ENCODE measurements at places on chromosomes 6 and 20.

DNA sequence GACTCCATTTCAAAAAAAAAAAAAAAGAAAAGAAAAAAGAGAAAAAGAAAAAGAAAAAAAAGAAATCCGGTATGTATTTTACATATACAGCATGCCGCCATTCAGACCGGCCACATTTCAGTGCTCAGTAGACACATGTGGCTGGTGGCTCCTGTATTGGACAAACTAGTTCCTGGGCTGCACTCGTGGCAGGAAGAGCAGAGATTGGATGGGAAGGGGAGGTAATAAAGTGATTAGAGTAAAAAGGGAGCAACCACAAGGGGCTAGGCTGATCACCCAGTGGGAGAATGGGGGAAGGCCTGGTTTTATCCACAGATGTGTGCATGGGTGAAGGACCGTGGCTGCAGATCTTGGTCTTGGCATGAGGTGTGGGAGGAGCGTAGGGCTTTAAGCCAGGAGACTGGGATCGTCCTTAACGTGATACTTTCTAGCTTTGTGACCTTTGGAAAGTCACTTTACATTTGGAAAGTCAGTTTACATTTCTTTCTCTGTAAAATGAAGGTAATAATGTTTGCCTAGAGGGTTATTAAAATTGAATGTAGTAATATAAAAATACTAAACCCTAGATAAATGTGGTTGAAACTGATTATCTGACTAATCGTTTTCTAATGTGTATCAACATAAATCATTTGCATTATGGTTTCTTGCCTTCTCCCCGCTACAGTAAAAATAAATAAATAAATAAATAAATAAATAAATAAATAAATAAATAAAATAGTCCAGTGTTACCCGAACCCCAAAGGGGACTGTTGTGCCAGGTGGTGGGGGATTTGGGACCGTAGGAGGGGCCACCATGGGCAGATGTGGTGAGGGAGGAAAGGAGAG, 869 bp upstream of the TRIM15 start:
- no peak for DNase-seq

GRCh38 chr6:142446168-142446567, 144.4 kb downstream of the ADGRG6 start:
- no peak for DNase-seq

- DNase-seq: no peak
These were observed 10.6 kb upstream of the BAK1 start for GRCh38 chr6:33590531-33591198.

DNA sequence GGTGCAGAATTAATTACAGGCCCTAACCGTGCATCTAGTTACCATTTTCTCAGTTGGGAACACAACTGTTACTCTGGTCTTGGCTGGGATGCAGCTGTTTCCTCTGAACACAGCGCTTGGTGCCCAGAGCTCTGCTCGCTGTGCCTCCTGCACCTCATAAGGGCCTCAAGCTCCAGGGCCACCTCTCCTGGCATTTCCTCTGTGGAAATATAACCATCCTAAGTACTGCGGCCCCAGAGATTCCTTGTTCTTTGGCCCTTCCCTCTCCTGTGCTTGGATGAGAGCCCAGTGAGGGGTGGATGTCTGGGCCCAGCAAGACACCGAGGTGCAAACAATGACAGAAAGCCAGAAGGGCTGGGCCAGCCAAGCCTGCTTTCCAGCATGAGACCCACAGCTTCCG, 169.9 kb upstream of the CST7 start:
- no peak for DNase-seq

- DNase-seq: no peak
These were observed 1.7 kb upstream of the AIG1 start for GRCh38 chr6:143058987-143059386.

- peak; percentile 75 for DNase-seq
These were observed 4.4 kb upstream of the IBTK start for GRCh38 chr6:82251942-82252341.

- no peak for DNase-seq
These were observed 94.2 kb upstream of the TAB2 start for GRCh38 chr6:149223120-149223903.

DNA sequence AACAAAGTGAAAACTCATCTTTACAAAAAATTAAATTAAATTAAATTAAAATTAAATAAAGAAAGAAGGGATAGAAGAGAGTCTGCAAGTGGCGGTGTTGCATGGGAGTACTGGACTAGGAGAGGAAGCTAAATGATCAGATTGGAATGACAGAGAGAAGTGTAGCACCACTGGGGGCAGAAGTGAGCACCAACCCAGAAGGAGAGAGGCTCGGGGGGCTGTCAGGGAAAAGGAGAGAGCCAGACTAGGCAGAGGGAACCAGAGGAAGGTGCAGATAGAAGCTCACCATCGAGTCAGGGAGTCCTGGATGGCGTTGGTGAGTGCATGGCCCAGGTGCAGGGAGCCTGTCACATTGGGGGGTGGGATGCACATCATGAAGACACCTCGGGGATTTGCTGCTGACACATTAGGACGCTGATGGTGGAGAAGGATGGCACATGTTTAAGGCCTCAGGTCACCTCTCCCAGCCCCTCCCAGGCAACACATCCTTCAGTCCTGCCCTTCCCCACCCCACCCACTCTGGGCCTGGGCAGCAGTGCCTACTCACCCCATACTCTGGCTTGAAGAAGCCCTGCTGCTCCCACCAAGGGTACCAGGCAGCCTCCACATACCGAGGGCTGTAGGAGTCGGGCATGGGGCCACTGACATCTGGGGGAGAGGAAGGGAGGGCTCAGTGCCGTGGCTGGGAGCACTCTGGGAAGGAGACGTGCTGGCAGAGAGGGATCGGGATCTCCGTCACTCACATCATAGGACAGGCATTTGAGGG, 4.0 kb downstream of the VARS1 start:
- DNase-seq: peak; percentile 54

DNA sequence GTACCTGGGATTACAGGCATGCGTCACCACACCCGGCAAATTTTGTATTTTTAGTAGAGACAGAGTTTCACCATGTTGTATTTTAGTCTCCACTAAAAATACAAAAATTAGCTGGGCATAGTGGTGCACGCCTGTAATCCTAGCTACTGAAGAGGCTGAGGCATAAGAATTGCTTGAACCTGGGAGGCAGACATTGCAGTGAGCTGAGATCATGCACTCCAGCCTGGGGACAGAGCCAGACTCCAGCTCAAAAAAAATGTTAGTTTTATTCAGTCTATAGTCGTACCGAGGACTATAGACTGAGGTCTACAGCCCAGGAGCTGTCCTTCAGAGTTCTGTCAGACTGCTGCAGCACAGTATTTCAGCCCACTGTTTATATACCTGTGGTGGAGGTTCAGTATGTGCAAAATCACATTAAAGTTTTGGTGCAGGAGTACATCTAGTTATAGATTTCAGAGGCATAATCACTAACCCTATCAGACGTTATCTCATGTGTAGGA, 3.6 kb upstream of the CASP8AP2 start:
- peak; percentile 67 for DNase-seq

DNA sequence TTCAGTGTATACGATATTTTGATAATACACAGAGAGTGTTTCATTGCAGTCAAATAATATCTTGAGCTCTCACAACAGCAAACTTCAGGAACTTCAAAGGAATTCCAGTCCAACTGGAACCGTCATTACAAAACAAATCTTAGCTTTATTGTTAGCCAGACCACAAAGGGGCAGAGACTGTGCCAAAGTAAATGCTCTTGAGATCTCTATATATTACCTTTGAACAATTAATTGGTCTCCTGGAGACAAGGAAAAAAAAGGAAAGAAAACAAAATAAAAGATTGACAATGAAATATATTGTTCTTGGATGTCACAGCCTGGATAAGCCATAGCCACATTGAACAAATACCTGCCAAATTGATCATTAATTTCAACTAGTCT, 70.0 kb downstream of the FOXC1 start:
- peak; percentile 55 for DNase-seq

All from fibroblast of the aortic adventitia (primary cell).